ENCODE measurements at places on chromosomes 7 and 10.
A peak's percentile ranks its signal among the peaks of the same experiment; 100 is the strongest.

GRCh38 chr10:100781145-100781665 is 35.8 kb downstream of the PAX2 start:
- no peak for ATAC-seq

DNA sequence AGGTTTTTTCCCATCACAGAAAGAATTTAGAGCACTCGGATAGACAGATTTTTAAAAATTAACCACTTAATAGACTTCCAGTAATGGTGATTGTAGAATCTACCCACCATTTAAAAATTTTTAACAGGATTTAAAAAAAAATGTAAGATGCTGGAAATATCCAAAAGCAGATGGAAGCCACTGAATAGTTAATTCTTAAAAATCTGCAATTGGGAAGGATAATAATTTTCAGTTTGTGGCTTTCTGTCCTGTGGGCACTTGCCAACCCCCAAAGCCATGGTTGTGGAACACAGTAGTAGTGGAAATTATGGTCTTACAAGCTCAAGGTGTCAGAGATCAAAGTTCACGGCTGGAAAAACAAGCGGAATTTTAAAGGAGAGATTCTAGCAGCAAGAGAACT is 101.0 kb upstream of the SP4 start:
- ATAC-seq = no peak

DNA sequence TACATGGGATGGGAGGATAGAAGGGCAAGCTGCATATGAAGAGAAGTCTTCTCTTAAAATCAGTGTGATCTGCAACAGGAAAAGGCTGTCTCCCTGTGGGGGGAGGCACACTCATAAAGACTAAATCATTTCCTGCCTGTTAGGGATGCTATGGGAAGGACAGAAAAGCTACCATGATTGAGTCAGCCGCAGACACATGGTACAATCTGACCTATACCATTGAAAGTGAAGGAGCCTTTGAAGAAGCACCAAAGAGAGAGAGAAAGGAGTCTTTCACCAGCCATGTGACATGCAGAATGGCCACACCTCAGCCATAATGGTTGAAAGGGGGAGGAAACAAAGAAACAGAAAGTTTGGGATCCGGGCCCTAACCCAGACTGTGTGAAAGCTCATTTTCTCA is 29.1 kb downstream of the NUDCD3 start:
- peak; percentile 50 for ATAC-seq

DNA sequence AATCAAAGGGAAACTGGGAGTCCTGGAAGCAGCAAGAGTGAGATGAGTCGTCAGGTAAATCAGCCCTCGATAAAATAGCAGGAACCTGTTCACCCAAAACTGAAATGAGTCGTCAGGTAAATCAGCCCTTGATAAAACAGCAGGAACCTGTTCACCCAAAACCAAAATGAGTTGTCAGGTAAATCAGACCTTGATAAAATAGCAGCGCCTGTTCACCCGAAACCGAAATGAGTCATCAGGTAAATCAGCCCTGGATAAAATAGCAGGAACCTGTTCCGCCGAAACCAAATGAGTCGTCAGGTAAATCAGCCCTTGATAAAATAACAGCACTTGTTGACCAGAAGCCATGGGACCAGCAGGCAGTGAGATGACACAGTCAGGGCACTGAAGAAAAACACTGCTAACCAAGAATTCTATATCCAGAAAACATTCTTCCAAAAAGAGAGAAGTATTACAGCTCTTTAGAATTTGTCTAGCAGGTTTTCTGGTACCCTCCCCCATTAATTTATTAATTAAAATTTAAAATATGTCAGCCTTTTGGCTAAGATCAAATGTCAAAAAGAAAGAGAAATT is 3.4 kb upstream of the CYP2E1 start:
- no peak for ATAC-seq

DNA sequence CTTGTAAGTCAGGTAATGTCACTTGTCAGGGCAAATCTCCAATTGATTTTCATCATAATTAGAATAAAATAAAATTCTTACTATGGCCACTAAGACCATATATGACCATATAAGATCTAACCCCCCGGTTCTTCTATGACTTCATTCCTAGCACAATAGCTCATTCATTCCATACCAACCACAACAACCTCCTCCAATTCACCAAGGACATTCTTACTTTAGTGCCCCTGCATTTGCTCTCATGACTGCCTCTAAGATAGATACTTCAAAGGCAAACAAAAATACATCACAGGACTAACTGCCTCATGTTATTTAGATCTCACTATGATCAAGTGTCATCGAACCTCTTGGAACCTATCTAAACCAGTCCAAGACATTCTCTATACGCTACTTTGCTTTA is 90.8 kb downstream of the SNX13 start:
- ATAC-seq = no peak

- no peak for ATAC-seq
Observed at GRCh38 chr7:72503644-72504043, 91.5 kb upstream of the CALN1 start.

- no peak for ATAC-seq
Observed at GRCh38 chr10:52703898-52704297, 68.7 kb downstream of the MBL2 start.

- no peak for ATAC-seq
Observed at GRCh38 chr7:107944411-107945169, 53.6 kb downstream of the DLD start.

DNA sequence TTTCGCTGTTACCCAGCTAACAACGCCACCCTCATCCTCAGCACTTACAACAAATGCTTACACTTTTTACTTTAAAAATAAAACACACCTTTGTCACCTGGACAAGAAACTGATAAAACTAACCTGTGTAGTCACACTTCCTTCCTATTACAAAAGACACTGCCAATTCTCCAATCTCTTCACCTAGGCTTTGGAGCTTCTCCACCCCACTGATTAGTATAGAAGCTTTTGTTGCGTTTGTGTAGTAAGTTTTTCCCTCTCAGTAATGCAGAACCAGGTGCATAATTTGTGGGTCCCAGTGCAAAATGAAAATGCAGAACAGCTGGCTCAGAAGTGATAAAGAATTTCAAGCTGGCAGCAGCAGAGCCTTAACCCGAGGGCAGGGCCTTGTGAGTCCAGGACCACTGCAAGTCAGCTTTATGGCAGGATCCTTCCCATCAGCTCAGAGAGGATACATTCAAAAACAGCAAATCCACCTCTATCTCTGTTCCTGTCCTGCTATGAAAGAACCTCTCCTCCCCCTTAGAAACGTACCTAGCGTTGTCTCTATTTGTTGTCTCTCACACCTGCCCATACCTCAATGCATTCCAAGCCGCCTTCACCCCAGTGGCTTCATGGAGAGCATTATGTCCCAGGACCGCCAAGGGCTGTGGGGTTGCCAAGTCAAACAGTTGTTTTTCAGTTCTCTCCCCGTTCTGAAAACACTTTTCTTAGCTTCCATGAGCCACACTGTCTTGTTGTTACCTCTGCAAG is 40.3 kb upstream of the EGFR start:
- ATAC-seq = no peak

GRCh38 chr7:74334030-74334429 is 44.8 kb downstream of the CLIP2 start:
- no peak for ATAC-seq

- no peak for ATAC-seq
Observed at GRCh38 chr7:134561-135256, 57.7 kb upstream of the FAM20C start.

DNA sequence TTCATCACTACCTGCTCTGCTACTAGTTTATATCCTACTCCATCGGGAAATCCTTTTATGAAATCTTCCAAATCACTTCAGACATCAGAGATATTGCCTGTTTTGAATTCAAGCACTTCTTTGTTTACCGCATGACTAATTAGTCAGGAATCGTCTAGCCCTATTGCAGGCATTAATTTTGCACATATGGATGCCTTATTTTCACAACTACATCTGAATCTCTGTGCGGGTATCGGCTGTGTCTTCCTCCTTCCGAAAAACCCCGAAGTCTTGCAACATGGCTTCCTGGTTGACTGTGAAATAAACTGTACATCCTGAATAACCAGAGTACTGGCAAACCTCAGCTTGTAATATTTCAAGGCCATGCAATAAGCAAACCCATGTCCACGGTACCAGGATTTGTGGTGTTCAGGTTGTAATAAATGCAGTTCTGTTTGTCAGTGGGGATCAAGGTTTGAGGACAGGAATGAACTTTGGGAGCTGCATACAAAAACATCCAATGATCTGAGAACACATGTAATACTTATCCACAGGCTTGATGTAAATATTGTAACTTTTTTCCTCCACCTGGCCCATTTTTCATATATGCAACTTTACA is 642.1 kb downstream of the PARD3 start:
- no peak for ATAC-seq

DNA sequence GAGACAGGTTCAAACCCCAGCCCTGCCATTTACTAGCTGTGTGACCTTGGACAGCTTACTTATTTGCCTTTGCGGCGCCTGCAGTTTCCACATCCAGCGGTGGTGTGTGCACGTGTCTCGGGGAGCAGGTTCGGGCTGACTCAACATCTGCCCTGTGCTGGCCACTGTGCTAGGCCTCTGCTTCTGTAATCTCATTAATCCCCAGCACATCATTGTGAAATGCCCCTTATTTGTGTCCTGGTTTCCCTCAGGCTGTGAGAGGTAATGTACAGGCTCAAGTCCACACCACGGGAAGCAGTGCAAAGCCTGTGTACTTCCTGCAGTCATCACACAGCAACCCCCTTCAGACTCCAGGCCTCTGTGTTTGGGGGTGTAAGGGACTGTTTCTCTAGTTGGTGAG is 285.7 kb downstream of the RPS24 start:
- no peak for ATAC-seq

- no peak for ATAC-seq
Observed at GRCh38 chr10:124143721-124144120, 50.3 kb upstream of the CHST15 start.

DNA sequence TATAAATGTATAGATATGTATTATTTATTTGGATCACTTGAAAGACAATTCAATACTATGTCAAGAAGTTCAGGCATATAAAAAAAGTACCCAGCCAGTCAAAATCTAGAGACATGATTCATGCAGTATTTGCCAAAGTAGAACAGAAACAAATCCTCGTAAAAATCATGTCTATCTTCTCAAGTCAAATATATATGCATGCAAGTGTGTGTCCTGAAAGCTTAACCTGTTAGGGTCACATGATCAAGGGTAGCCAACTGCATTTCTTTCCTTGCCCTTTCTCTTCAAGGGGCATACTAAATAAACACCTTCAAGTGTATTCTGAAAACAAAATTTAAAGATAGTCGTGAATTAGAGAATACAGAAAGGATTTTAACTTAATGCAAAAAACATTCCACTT is 107.0 kb downstream of the HIBADH start:
- ATAC-seq = no peak

DNA sequence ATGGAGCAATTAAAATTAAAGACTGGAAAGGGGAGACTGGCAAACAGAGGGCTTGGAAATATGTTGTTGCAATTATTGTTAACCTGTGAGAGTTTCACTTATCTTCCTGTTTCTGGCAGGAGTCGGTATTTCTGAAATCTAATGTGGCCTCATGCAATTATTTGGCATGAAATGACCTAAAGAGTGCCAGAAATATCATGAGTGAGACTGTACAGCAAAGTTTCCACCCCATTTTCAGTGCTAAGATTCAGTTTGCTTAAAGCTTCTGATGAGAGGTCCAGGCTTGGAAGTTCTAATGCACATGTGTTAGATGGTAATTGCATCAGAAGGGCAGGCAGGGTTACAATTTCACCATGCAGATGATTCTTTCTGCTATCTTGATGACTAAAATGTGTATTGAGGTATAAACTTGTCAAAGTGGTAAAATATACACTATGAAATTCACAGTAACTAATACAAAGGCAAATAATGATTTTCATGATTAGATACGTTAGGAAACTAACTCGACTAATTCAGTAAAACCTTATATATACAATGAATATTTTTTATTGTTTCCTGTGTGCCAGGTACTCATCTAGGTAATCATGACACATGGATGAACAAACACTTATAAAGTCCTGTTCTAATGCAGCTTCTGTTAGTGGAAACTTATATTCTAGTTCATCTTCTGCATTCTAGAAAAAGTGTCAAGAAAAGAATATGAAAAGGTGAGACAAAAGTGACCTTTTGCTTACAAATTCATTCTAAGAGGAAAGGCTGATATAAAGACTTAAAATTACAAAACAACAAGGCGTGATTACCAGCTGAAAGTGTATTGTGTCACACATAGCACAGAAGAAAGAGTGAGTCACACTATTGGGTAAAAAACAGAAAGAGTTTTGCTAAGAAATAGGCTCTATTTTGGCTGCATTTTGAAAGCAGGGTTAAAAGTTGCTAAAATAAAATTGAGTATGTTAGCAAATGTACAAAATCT is 533.4 kb upstream of the SEMA3D start:
- no peak for ATAC-seq

Measured in activated CD4-positive, CD25-positive, alpha-beta regulatory T cell treated with anti-CD3 and anti-CD28 coated beads, Interleukin-2, amount 50 U/mL, for 24 hours (primary cell).